ENCODE measurements at places on chromosomes 16 and 17.

- no peak for DNase-seq
Measured at GRCh38 chr17:6046931-6047330, 23.2 kb upstream of the WSCD1 start.

DNA sequence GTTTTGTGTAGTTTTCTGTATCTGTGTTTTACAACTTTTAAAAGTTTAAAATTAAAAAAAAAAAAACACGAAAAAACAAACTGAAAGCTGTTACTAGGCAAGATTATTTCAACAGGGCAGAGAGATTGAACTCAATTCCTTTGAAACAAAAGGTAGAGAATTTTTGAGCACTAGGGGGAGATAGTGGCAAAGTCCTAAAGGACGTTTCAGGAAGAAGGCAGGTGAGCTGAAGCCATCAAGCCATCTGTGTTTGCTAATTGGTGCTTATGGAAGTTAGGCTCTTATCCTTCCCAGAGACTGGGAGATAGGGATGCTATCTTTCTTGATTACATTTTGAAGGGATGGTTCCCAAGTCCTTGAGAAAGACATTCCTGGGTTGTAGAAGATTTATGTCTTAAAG, 70.6 kb upstream of the CLEC3A start:
- no peak for DNase-seq

DNA sequence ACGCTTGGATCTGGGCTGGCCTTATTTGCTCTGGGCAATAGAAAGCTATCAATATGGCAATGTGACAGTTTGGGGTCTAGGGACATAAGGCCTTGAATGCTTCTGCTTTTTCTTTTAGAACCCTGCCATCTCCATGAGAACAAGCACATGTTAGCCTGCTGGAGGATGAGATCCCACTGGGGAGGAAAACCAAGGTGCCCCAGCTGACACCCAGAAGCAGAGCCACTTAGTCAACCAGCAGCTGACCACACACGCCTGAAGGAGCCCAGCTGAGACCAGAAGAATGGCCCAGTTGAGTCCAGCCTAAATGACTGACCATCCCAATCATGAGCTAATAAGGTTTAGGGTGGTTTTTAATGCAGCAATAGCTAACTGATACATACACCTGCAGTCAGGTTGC, 171.2 kb downstream of the AHSP start:
- no peak for DNase-seq

DNA sequence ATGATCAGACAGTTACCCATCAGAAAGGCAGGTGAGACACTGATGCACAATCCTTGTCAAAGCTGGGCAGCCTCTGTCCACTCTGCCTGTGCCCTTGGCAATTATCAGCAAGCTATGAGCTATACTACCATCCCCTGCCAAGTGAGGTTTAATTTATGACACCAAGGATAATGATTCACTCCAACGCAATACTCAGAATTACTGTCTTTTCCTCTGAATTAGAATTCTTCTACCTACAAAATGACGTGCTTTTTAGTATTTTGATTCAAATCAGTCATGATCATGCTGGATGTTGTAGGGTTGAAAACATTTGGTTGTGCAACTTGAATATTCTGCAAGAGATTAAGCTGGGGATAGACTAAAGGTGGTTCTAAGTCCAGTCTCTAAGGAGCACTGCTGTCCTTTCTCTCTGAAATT, 116.8 kb upstream of the SOX9 start:
- DNase-seq: no peak

- no peak for DNase-seq
Measured at GRCh38 chr17:31392856-31393748, 1.6 kb downstream of the RAB11FIP4 start.

DNA sequence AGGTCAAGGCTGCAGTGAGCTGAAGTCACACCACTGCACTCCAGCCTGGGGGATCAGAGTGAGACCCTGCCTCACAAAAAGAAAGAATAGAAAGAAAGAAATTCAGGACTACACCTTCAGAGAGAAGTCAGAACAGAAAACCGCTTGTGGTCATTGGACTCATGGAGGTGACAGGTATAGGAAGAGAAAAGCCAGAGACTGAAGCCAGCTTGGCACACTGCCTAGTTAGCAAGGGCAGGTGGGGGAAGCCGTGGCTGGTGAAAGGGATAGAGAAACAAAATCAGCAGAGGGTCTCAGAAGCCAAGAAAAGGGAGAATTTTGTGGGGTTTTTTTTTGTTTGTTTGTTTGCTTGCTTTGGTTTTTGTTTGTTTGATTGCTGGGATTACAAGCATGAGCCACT, 32.9 kb upstream of the SKAP1 start:
- DNase-seq: no peak

GRCh38 chr16:84940670-84941551, 70.4 kb downstream of the ZDHHC7 start:
- DNase-seq: peak; percentile 85

- no peak for DNase-seq
Measured at GRCh38 chr17:2137342-2138098, 82.6 kb downstream of the HIC1 start.

- no peak for DNase-seq
Measured at GRCh38 chr16:24900230-24900629, 54.5 kb downstream of the SLC5A11 start.

DNA sequence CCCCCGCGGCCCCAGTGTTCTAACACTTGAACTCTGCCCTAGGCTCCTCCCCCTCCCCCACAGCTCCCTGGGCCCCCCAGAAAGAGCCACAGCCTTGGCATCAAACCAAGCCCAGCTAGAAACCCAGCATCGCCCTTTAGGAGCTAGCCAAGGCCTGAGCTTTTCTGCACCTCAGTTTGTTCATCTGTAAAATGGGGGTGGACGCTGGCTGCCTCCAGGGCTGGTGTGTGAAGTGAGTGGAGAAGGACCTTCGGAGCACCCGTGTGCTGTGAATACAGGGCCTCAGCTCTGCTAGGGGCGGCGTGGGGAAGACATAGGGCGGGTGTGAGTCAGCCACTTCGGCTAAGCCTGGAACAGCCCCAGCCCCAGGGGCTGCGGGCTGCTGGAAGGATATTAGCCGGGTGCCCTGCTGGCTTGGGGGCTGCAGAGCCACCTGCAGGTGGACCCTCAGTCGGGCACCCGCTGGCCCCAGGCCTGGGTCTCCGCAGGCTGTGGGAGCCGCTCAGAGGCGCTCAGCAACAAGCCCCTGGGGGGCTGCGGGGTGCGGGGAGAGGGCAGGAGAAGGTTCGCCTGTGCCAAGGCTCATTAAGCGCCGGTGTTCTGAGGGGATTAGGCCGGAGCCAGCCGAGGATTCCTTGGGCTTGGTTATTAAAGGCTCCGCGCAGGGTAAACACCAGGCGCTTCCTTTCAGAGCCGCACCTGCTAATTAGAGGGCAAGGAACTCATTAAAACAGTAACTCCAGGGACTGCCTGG, 217.0 kb upstream of the CIBAR2 start:
- no peak for DNase-seq

GRCh38 chr16:23334950-23335349, 32.8 kb downstream of the SCNN1B start:
- no peak for DNase-seq

- DNase-seq: peak; percentile 75
Measured at GRCh38 chr17:39225959-39226683, 376 bp upstream of the STAC2 start.

DNA sequence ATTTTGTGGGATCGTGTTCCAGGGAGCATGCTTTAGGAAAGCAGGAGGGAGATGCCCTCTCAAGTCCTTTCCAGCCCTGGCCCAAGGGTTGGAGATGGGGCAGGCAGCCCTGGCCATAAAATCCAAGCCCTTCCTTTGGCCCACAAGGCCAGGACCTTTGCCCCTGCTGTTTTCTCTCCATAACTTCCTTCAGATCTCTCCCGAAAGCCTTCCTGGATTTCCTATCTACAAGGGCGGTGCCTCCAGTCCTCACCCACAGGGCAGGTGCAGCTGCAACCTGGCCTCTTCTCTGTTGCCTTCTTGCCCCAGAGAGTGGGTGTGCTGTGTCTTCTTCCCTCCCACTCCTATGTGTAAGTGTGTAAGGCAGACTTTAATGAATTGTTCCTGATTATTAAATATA, 8.5 kb upstream of the PDP2 start:
- no peak for DNase-seq

GRCh38 chr17:40419559-40420331, 2.0 kb upstream of the TOP2A start:
- DNase-seq: peak; percentile 29

- DNase-seq: no peak
Measured at GRCh38 chr16:55482056-55482455, 3.1 kb downstream of the MMP2 start.

DNA sequence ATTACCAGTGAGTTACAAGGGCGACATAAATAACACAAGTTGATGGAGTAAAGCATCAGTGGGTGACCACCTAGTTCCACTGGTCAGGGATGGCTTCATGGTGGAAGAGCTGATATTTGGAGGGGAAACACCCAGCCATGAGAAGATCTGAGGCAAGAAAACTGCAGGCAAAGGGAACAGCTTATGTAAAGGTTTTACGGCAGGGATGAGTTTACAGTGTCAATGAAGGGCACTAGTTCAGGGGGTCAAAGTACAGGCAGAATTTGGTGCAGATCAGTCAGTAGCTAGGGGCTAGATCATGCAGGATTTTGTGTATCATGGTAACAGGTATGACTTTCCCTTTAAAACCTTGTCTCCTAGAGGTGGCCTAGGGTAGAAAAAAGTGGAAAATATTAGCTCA, 339.6 kb downstream of the PMP22 start:
- DNase-seq: no peak

DNA sequence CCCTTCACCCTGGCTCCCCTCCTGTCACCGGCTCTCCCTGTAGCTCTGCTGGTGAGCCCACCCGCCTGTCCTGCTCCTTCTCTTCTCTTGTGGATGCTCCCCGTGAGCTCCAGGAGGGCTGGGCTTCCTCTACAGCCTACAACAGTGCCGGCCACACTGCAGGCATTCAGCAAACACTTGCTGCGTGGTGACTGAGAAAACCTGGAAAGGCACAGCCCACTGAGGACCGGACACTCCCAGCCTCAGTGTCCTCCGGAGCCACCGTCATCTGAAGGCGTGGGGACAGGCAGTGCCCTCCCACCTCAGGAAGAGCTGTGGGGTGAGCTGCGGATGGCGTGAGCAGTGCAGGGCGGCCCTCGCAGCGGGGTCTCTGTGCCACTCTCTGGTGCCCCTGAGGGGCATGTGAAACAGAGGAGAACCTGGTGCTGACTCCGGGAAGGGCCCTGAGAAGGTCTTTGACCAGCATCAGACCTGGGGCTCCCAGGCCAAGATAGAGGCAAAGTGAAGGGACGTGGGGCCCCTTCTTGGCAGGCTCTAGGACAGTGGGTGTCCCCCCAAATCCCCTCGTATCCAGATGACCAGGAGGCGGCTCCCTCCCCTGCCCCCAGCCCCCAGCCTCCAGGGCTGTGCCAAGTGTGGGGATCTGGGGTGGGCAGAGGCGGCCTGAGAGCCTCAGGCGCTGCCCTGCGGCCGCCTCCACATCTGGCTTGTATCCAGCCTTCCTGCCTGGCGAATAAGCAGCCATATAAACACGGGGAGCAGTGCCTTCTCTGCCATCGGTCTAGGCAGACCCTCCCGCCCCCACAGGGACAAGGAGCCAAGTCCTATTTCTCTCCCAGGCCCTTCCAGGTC, 44.0 kb upstream of the PABPN1L start:
- no peak for DNase-seq

DNA sequence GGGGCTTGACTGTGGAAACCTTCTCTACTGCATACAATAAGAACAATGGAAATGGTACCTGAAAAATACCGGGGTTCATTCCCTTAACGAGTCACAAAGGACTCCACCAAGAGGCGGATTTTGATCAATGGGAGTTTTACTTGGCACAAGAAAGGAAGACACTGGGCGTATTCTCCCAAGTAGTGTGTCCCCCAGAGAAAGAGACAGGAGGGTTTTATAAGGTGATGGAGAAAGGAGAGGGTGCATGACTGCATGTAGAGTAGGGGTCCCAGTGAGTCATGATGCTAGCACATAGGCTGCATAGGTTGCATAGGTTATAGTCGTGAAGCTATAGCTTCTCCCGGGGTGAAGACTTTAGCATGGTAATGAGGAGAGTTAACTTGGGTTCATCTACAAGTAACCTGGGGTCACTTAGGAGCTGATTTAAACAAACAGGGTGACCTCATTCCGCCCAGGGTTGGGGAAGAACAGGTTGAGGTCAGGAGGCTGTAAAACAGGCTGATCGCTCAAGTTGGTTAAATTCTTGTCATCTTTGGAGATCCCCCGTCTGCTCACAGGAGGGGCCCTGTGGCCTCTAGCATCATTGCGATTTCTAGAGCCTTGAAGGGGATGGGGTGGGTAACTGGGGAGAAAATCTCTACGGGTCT, 1.5 kb downstream of the MPV17L start:
- DNase-seq: no peak

DNA sequence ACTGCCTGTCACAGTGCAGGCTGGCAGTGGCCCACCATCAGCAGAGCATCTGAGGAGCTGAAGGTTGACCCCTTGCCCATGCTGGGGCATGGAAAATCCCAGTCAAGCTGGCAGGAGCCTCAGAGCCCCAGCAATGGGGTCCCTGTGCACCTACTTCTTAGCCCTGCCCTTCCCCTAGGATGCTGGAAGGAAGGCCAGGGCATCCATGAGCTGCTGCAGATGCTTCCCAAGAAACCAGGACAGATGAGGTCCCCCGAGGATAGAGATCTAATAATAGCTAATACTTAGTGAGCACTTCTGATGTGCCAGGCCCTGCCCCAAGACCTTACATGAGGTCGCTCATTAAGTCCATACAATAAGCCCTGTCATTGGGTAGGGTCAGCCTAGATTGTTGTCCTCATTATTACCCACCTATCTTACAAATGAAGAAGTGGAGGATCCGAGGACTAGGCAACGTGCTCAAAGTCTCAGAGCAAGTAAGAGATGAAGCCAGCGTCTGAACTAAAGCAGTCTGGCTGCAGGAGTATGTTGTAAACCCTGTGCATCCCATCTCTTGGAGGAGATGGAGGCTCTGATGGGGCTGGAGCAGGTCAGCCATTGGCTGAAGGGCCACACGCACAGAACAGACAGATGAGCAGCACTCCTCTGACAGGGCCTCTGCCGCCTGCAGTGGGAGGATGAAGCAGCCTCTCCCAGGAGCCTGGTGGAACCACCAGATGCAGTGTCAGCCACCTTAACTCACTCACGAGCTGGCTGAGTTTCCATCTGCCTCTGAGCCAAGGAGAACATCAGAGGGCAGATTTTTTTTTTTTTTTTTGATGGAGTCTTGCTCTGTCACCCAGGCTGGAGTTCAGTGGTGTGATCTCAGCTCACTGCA, 175.4 kb downstream of the WSCD1 start:
- no peak for DNase-seq

GRCh38 chr16:30335598-30336474, 19.3 kb downstream of the CD2BP2 start:
- no peak for DNase-seq

GRCh38 chr17:82353484-82353883, 5.6 kb upstream of the TEX19 start:
- DNase-seq: no peak

DNA sequence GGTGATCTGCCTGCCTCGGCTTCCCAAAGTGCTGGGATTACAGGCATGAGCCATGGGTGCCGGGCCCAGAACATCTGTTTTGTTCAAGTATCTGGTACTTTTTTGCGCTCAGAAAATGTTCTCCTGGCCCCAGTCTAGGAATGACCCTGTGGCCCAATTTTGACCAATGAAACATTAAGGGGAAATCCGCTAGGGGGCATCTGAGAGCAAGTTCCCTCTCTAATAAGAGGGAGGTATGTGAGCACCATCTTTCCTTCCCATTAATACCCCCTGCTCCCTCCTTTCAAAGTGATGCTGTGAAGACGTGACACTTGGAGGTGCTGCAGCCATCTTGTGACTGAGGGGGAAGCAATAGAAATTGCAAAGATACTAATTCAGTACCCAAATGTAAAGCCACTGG, 16.5 kb upstream of the CLEC3A start:
- no peak for DNase-seq

Data from muscle of back (tissue), 13 donors.